Mucosa of descending colon (tissue), 3 donors: ENCODE measurements at places on chromosomes 12 and 14. TPM values are rescaled to one million over a fixed set of nuclear protein-coding genes. Genes with fewer than 3 reads are reported as not detected.

The SCNN1A gene
- 386 TPM for total RNA-seq

- DNase-seq, result no peak
These were observed 56.1 kb downstream of the EMP1 start for GRCh38 chr12:13252616-13253015.

DNA sequence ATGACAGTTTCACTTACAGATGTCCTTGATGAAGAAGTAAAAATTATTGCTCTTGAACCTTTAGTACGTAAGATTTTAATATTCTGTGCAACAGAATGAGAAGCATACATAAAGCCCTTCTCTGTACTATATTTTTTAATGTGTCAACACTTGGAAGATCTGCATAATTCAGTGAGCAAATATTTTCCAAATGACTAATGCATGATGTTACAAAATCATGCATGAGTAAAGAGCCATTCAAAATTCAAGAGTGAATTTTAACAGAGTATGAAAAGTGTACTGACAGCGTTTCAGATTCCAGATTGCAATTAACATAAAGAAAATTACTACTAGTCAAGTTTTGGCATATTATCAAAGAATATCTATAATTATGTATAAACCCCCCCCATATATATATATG lies 101.4 kb upstream of the BBS10 start:
- DNase-seq, result no peak

The P3H3 gene
- total RNA-seq, result 1.6 TPM

DNA sequence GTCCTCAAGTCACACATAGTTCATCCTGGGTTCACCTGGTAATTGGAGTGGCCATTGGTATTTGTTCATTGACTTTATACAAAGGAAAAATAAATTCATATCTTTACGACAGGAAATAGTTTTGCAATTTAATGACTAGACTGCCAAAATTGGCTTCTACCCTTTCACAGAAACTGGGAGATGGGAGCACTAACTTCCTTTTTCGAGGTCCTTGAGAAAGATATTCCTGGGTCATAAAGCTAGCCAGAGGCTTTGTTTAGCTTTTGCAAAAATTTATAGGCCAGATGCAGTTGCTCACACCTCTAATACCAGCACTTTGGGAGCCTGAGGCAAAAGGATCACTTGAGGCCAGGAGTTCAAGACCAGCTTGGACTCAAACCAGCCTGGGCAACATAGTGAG lies 10.2 kb upstream of the OR11G2 start:
- DNase-seq, result no peak
